ENCODE measurements at places on chromosomes 4 and X.
A peak's percentile ranks its signal among the peaks of the same experiment; 100 is the strongest.

- no peak for DNase-seq
Observed at GRCh38 chr4:171650543-171650942, 162.7 kb upstream of the GALNTL6 start.

- DNase-seq, result no peak
Observed at GRCh38 chrX:47751670-47752069, 85.0 kb upstream of the ZNF81 start.

DNA sequence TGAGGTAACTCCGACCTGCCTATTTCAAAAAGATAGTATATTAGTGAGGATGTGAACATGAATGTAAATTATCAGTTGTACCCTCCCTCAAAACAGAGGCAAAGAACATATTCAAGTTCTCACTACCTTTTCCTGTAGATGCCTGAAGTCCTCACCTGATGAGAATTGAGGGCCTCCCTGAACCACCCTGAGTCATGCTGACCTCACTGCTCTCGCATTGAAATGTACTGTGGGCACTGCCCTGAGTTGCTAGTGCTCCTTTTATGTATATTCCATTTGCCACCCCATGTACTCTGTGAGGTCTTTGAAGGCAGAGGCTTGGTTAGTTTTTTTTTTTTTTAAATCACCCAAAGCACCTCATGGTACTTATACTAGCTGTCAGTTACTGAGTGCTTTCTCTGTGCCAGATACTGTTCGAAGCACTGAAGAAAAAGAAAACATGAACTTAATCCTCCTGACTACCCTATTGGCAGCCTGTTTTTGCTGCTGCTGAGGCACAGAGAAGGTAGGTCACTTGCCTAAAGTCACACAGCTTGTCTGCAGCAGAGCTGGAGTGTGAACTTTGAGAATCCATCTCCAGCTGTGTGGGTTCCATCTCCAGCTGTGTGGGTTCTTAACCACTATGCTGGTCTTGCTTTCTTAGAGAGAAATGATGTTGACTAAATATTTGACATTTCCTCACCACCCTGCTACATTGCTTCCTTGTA lies 253.1 kb upstream of the GPC4 start:
- no peak for DNase-seq

DNA sequence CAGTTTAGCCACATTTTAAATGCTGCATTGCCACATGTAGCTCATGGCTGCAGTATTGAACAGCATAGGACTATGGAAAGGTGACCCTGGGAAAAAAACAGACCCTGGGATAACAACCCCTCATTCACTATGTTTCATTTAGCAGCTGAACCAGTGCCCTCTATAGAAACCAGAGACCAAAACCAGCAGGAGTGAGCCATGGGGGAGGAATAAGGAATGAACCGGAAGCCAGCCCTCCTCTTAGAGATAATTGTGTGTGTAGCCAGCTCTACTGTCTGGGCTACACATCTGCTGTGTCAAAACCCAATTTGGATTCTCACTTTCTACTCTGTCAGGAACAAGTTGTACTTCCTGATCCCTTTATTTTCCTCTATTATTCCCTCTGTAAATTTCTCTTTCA lies 158.5 kb upstream of the S100G start:
- DNase-seq, result no peak

- DNase-seq, result no peak
Observed at GRCh38 chr4:100508691-100509090, 9.1 kb downstream of the EMCN start.

DNA sequence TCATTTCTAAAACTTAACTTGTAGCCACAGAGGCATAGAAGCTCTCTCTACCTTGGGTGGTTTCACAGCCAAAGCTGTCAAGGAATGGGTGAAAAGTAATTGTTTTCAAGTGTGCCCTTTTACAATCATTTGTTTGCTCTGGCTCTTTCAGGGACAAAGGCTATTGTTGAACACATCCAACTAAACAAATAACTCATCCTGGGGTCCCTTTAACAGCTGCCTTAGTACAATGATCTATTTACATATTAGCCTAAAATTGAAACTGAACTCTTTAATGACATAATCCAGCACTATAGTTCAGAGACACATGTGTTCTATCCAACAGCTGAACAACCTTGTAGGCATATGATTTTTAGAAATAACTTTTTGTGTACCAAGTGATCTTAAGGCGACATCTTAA lies 3.7 kb downstream of the HHIP start:
- DNase-seq, result no peak

- no peak for DNase-seq
Observed at GRCh38 chr4:47814618-47815295, 23.1 kb downstream of the CORIN start.

DNA sequence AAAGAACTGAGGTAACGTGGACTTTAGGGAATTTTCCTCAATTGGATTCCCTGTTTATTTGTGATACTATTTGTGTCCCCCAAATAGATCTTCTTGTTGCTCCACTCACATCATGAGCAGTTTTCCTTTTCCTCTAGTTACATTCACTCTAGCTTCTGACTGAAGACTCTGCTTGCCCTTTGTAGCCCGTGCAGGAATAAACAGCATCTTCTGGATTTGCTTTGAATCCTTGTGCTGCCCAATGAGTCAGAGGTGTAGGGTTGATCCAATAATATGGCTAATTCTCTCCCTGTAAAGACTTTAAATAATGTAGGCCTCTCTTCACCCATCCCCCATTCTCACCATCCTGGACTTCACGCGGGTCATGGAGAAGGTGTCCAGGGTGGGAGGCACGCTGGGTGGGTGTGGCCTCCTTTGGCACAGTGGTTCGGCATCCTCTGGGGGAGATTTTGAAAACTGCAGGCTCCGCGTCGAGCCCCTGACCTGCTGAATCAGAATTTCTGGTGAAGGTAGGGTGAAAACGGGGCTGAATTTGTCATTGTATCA lies 9.0 kb downstream of the HAND2 start:
- DNase-seq, result no peak

DNA sequence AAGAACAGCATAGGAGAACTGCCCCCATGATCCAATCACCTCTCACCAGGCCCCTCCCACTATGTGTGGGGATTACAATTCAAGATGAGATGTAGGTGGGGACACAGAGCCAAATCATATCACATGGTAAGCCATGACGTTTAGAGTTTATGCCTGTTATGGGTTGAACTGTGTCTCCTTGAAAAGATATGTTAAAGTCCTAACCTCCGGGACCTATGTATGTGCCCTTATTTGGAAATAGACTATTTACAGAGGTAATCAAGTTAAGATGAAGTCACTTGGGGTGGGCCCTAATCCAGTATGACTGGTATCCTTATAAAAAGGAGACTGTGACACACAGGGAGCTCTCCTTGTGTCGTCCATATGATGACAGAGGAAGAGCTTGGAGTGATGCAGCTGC lies 25.2 kb upstream of the SLC2A9 start:
- no peak for DNase-seq

GRCh38 chr4:1611501-1611870 lies 72.6 kb downstream of the FAM53A start:
- DNase-seq, result no peak

- no peak for DNase-seq
Observed at GRCh38 chr4:112509243-112510141, 6.5 kb downstream of the NEUROG2 start.

- no peak for DNase-seq
Observed at GRCh38 chr4:128364565-128364964, 77.0 kb upstream of the PGRMC2 start.

- DNase-seq, result no peak
Observed at GRCh38 chrX:111823128-111823527, 52.9 kb upstream of the TRPC5OS start.

DNA sequence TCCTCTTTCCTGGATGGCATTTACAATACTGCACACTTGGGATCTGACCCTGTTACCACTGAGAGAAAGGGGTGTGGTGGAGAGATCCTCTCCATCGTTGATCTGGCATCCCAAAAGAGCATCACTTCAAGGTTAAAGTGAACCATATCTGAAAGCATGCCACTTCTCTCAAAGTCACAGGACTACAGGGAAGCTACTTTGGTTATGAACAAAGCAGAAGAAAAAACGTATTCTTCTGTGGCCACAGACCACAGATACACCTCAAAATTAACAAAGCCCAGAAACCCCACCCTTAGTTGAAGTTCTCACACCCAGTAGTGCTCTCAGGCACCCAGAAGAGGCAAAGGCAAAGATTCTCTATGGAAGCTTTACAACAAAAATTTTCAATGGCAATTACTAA lies 108.3 kb downstream of the JADE1 start:
- DNase-seq, result no peak

GRCh38 chr4:75745721-75746199 lies 21.4 kb downstream of the USO1 start:
- no peak for DNase-seq

DNA sequence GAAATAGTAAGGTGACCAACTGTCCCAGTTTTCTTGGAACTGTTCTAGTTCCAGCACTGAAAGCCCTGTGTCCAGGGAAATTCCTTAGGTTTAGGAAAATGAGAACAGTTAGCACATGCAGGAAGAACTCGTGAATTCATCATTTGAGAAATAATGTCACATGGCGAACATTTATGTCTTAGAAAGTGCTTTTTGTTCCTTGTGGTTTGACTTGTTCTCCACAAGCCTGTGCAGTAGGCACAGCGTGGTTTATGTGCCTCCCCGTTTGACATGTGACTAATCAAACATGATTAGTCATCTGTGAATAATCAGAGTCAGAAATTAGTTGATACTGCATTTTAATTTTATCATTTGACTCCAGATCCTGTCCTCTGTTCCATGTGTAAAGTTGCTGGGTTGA lies 556.0 kb upstream of the CPEB2 start:
- DNase-seq, result no peak

DNA sequence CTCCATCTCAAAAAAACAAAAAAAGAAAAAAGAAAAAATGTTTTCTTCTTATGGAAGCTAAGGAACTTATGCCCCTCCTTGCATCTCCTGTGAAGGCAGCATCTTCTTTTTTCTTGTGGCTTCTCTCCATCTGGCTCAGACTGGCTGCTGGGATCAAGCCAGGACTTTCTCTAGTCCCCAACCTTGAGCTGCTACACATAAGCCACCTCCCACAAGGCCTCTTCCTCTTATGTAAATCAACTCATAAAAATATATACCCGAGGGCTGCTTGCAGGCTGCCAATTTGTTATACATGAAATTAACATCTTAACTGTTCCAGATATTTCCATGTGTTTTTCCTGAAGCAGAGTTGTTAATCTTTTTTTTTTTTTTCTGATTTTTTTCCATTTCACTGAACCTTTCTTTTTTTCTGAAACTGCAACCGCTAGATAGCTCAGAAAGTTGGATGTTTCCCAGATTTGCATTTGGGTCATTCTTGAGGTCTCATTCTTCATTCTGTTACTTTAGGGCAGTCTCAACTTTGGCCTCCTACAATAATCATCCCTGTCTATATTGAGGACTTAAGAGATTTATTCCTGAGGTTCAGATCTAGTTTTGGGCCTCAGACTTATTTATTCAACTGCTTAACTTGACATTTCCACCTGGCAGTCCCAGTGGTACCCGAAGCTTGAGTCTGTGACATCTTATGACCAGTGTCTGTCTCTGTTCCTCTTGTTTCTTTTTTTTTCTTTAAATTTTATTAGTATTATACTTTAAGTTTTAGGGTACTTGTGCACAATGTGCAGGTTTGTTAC lies 10.3 kb downstream of the SNX25 start:
- DNase-seq, result no peak

DNA sequence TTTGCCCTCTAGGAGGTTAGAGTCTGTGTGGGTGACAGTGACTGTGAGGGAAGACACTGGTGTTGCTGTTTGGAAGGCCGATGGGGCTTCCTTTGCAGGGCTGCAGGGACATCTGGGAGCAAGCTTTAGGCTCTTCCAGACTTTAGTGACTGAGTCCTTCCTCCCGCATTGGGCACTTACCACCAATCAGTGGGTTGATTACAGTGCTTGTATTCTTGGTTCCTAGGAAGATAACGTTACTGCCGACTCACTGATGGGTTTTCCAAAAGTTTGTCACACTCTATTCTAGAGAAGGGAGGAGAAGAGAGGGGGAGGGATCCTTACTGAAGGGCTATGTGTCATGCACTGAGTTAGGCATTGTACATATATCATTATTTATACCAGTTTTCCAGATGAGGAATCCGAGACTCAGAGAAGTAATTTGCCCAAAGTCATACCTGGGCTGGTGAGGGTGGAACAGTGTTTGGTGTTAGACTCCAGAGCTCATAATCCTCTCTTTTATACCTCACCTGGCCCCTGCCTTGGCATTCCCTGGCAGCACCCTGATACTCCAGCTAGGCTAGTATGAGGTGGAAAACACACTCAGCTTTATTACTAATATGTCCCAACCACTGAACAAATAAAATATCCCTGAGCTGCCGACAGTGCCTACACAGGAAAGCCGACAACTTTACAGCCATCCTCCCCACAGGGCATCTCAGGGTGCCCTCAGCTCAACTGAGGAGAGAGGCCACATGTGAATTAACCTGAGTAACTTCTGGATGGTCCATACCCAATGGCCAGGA lies 3.8 kb downstream of the CHST7 start:
- DNase-seq, result no peak

DNA sequence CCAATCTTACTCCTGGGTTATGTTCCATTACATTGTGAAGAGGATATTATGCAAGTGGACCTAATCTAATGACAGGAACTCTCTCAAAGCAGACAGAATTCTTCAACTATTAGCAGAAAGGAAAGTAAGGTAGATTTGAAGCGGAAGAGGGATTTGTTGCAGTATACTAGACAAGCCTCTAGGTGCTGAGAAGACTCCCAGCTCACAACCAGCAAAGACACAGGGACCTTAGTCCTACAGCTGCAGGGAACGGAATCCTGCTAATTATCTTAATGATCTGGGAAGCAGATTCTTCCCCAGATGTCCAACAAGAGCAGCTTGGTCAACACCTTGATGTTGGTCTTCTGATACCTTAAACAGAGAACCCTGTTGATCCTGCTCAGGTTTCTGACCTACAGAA lies 73.6 kb downstream of the STK32B start:
- DNase-seq, result no peak

DNA sequence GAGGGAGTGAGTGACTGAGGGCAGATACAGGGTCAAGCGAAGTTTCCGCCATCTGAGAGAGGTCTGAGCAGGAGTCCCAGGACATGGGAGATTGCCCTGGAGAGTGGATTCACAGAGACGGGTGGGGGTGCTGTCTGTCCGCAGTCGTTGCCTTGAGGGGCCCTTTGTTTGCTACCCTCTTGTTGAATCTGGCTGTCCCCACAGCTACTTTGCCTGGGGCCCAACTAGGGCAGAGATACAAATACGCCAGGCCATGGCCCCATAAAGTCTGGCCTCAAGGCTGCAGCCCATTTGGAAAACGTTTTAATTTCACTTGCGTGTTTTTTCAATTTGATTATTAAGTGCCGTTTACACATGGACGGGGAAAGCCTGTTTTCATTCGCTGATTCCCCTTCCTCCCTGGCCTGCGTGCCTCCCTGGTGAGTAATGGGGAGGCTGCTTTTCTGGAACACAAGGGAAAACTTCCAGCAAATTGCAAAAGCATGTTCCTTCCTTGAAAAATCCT lies 134.4 kb downstream of the SMIM20 start:
- DNase-seq, result no peak

DNA sequence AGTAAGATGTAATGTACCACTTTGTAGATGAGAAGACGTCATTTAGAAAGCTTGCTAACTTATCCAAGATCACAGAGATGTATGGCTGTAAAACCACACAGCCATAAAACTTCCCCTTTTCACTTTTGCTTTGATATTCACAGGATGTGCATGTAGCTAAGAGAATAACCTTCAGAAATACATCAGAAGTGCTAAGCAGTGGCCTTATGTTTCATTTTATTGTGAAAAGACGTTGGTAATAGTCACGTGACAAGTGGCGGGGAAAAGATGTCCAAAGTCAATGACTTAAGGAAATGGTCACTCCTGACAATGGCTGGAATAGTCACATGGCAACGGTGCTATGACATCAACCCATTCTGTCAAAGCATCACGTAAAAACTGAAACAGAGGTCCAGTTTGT lies 12.9 kb upstream of the WDR17 start:
- DNase-seq, result peak; percentile 13

- DNase-seq, result no peak
Observed at GRCh38 chr4:2837110-2837903, 6.3 kb upstream of the ADD1 start.
